WTC11 (cell line): ENCODE measurements at places on chromosomes 2 and 18. TPM values are rescaled to one million over a fixed set of nuclear protein-coding genes. Genes with fewer than 3 reads are reported as not detected.

- H3K27me3 ChIP-seq: peaks cover 68% of the 10 kb centered on the region
- peak overlapping the region; percentile 26; the same call in 1 of the 2 replicates for H3K4me3 ChIP-seq
- peaks cover 13% of the 10 kb centered on the region for H3K36me3 ChIP-seq
- peak; percentile 81 for DNase-seq
- peaks cover 6% of the 10 kb centered on the region; the same call in 1 of the 2 replicates for H3K4me1 ChIP-seq
- no peak overlapping the region for H3K27ac ChIP-seq
Measured at GRCh38 chr2:120654381-120655134, 81.1 kb upstream of the GLI2 start.

GRCh38 chr18:495017-495416 lies 5.5 kb downstream of the COLEC12 start:
- no peak for DNase-seq
- no peaks in the 10 kb centered on the region for H3K36me3 ChIP-seq
- H3K4me3 ChIP-seq: no peak overlapping the region
- no peak overlapping the region for H3K27ac ChIP-seq

Gene ZNF396
- total RNA-seq: 1.0 to 1.9 TPM (median 1.5 TPM) in 3 replicates

- H3K27ac ChIP-seq: no peak within 1 kb of the TSS
- peak within 1 kb of the TSS; percentile 61 for H3K4me3 ChIP-seq
- H3K4me1 ChIP-seq: peaks cover 29% of the 10 kb centered on the region
- peaks cover 30% of the 10 kb centered on the region for H3K27me3 ChIP-seq
- no peaks in the 10 kb centered on the region for H3K36me3 ChIP-seq
Measured at GRCh38 chr2:101474731-101475384, at the start of gene RFX8. Gene RFX8 (minus strand): TSS chr2:101475112. CDS start chr2:101466848, 8,264 bp downstream.

Gene ATP5MC3
- 332 to 370 TPM (median 341 TPM) in 3 replicates for total RNA-seq

Gene RAD51AP2
- 0.26 to 0.37 TPM (median 0.30 TPM) in 3 replicates for total RNA-seq

DNA sequence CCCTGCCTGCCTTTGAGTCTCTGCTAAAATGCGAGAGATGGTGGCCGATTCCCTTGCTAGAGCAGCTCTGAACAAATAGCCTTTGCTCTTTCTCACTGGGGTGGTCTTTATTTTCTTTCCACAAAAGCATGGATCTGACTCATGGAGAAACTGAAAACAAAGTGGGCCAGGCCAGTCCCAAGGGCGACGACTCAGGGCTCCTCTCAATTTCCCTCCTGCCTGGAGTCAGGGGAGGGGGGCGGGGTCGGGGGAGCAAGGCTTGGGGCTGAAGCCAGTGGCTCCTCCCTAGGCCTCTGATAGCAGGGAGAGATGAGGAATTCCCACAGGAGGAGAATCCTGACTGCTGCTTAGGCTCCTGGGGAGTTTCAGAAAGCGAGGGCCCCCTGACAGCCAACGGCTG lies 17.1 kb upstream of the IL1R2 start:
- peaks cover 27% of the 10 kb centered on the region for H3K36me3 ChIP-seq
- peaks cover 3% of the 10 kb centered on the region; the same call in 1 of the 2 replicates for H3K27me3 ChIP-seq
- 0 out of 2 replicates have a peak overlapping the region, but pooled peaks have one; percentile 54 for H3K27ac ChIP-seq

Gene CFAP210
- total RNA-seq: 0.20 to 0.60 TPM (median 0.25 TPM) in 3 replicates

Gene PAIP2B
- 19.3 to 22.4 TPM (median 22.2 TPM) in 3 replicates for total RNA-seq

DNA sequence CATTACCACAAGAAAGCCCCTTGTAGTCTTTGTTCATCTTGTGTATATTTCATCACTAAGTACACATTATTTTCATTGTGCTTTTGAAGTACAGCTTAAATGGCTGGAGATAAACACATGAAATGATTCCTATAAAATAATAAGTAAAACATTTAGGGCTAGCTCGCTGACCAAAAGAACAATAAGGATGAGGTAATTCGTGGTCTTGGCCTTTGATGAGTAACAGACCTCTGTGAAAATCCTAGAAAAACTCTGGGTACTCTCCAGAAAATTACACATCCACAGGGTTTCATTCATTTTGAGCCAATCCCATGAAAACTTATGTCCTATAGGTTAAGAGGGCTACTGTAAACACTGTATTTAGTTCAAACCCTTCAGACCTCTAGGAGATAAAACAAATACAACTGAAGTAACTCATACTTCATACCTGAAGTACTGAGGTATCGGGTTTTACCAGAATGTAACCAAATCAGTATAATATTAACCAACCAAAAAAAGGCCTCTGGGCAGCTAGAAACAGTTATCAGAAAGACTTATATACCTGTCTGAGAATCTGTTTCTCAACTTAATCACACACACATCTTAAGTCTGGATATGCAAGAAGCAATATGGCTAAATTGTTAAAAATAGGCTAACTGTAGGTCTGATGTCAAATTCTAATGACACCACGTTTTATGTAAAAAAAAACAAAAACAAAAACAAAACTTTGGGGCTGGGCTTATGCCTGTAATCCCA lies 31.0 kb downstream of the CFAP36 start:
- no peak overlapping the region for H3K4me3 ChIP-seq
- H3K36me3 ChIP-seq: peaks cover 15% of the 10 kb centered on the region
- no peaks in the 10 kb centered on the region for H3K27me3 ChIP-seq
- no peak overlapping the region for H3K27ac ChIP-seq
- DNase-seq: no peak

DNA sequence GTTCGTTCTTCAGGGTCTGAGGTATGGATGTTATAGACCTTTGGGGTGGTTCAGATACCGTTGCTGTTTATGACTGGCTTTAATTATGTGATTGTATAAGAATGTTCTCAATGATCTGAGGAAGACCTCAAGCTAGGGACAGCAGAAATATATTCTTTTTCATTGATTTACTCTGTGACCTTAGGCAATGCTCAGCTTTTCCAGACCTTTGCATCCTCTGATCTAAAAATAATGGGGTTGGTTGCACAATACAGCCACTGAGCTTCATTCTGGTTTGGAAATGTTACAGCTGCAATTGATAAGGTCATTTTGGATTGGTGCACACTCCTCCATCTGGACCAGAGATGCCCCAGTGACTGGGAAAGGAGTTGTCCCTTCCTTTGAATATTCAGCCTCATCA lies 17.2 kb upstream of the CABYR start:
- H3K4me3 ChIP-seq: no peak overlapping the region
- no peaks in the 10 kb centered on the region for H3K4me1 ChIP-seq
- no peak overlapping the region for H3K27ac ChIP-seq

Gene CYTIP
- 0.66 to 1.2 TPM (median 0.89 TPM) in 3 replicates for total RNA-seq

Gene PRKAG3
- not detected in 3 replicates for total RNA-seq
